ENCODE measurements at places on chromosomes 2 and 18.

DNA sequence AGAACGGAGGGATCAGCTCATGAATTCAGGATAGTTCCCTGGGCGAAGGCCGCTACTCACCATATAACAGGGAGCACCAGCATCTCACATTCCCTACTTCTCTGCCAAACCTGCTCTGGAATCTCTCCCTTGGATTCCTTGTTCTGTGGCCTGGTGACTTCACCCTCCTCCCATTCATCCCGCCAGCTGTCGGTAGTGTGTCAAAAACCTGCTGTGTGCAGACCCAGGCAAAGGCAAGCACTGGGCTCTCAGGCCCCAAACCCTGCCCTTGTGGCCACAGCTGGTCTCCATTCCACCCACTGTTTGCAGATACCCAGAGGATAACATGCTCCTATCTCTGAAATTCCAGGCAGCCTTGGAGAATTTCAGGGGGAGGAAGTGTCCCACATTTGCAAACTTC is 151.6 kb downstream of the CAPN13 start:
- peak; percentile 43 for DNase-seq

- no peak for DNase-seq
These were observed 758 bp downstream of the CFAP221 start for GRCh38 chr2:119544939-119545475.

GRCh38 chr2:43838560-43839267 is at the start of the genes ABCG5 and ABCG8:
TSS of gene ABCG5 (minus strand) at chr2:43838839. CDS start at chr2:43838679, 160 bp downstream.
TSS of gene ABCG8 (plus strand) at chr2:43838971. CDS start at chr2:43839054, 83 bp downstream.
- no peak for DNase-seq

- DNase-seq, result peak; percentile 65
These were observed 194.1 kb downstream of the SS18 start for GRCh38 chr18:25896178-25896780.

GRCh38 chr2:66436581-66437001 is 1.7 kb downstream of the MEIS1 start:
- no peak for DNase-seq

GRCh38 chr18:77339623-77340022 is 90.0 kb downstream of the GALR1 start:
- DNase-seq, result no peak

- no peak for DNase-seq
These were observed 20.5 kb upstream of the BCL2L11 start for GRCh38 chr2:111100087-111100764.

DNA sequence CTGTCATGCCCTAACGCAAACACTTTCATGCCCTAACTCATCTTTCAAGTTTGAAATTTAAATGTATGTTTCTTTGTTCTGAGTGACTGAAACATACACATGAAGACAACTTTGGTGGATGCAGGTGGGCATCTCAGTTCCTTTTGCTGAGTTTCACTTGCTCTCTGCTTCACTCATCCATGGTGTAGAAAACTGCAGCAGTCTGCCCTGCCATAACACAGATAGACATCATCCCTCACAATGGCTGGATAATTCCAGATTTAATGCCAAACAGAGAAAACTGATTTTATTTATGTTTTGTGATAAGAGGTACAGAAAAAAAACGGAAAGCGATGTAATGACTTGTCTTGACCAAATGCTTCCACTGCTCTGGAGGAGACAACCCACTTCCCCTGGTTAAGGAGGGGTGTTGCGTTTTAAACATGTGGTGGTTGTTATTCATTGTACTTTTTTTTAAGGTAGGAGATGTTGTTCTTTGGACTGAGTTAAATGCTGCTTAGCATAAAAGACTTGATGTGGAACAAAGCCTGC is 70.4 kb downstream of the RHBDD1 start:
- DNase-seq, result no peak

DNA sequence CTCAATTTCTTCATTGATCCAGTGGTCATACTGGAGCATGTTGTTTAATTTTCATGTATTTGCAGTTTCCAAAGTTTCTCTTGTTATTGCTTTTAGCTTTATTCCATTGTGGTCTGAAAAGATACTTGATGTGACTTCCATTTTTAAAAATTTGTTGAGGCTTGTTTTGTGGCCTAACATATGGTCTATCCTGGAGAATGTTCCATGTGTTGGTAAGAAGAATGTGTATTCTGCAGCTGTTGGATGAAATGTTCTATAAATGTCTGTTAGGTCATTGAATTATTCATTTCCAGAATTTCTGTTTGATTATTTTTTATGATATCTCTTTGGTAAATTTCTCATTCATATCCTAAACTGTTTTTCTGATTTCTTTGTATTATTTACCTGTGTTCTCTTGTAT is 139.8 kb upstream of the THUMPD2 start:
- DNase-seq, result no peak

DNA sequence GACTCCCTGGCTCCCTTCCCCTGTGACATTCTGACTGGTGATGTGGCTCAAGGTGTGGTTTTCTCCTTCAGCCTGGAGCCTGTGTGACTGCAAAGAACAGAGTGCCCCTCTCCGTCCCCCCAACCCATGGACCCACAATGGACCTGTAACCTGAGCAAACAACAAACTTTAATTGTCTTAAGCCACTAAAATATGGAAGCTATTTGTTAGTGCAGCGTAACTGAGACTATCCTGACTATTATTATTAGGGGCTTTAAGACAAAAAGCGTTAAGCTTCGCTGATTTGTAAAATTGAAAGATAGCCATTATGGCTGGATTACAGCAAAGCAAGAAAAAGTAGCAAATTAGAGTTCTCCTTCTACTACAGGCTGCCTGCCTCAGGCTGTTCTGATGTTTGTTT is 426.9 kb downstream of the STK39 start:
- DNase-seq, result no peak

DNA sequence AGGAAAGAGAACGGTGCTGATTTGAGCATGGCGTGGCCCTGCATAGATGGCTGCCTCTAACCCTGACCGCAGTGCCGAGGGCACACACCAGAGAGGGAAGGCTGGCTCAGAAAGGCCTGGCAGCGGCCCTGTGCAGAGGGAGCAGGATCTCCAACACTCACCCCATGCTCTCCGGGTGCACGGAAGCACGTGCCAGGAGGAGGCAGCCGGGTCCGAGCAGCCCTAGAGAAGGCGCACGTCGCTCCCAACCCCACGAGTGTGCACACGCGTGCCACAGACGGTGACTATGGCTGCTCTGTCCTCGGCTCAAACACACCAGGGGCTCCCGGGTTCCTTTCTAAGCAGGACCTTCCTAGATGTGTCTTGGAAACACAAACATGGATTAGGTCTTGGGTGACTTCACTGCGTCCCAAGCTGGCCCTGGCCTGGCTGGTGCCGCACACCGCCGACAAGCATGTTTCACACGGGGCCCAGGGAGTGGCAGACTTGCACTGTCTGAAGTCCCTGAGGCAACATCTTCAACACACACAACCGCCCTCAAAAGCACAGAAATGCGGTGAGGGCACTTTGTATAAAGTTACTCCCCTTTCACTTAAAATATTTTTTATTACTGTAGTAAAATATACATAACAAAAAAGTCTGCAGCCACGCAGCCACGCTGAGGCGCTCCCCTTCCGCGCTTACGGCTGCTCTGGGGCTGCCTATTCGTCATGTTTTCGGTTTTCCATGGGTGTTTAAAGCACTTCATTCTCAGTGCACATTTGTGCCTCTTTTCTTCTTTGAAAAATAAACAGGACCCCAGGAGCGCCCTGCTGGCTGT is 110.0 kb downstream of the ZNF516 start:
- DNase-seq, result no peak

DNA sequence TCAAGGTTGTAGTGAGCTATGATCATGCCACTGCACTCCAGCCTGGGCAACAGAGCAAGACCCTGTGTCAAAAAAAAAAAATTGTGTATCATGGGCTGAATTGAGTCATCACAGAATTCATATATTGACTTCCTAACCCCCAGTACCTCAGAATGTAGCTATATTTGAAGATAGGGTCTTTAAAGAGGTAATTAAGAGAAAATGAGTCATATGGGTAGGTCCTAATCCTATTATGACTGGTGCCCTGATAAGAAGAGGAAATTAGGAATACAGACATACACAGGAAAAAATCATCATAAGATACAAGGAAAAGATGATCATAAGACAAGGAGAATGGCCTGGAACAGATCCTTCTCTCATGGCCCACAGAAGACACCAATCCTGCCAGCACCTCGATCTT is 466.4 kb upstream of the ACVR2A start:
- DNase-seq, result no peak

DNA sequence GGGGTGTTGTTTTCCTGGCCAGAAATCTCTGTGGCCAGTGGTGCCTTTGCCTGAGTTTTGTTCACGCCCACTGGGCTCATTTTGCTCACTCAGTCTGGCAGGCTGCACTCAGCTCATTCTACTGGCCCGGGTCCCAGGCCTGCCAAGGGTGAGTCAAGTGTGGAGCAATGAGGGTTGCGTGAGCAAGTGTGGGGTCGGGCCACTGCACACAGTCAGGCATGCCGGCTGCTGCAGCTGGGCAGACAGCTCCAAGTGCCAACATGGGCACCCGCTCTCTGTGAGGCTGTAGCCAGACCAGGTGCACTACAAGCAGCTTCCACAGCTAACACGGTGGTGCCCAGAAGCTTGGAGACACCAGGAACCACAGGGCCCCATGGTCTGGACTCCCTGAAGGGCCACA is 801.1 kb upstream of the RAB6C start:
- DNase-seq, result no peak

- no peak for DNase-seq
These were observed 2.1 kb downstream of the NCKAP1 start for GRCh38 chr2:183035954-183036669.

- no peak for DNase-seq
These were observed 40.1 kb downstream of the MTCL1 start for GRCh38 chr18:8745355-8746014.

GRCh38 chr18:77127769-77128671 is 4.6 kb downstream of the MBP start:
- DNase-seq, result peak; percentile 79

GRCh38 chr2:173146590-173146989 is 70.9 kb downstream of the MAP3K20 start:
- no peak for DNase-seq

DNA sequence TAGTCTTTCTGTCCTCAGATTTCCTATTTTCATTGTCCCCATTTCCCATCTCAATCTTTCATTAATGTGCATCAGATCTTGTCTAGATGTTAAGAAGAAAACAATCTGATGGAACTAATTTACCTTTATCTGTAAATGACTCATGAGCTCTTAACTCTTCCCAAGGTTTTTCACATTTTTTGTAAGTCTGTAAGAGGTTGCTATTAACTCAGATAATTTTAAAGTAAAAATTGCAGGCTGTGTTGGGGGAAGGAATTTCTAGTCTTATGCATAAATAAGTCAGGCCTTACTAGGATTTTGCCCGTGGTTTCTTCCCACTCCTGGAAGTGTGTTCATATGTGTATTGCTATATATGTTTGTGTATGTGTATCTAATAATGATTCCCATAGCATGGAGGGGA is 4.3 kb downstream of the NAB1 start:
- DNase-seq, result no peak

- DNase-seq, result no peak
These were observed 9.3 kb upstream of the NARS1 start for GRCh38 chr18:57630754-57631595.

DNA sequence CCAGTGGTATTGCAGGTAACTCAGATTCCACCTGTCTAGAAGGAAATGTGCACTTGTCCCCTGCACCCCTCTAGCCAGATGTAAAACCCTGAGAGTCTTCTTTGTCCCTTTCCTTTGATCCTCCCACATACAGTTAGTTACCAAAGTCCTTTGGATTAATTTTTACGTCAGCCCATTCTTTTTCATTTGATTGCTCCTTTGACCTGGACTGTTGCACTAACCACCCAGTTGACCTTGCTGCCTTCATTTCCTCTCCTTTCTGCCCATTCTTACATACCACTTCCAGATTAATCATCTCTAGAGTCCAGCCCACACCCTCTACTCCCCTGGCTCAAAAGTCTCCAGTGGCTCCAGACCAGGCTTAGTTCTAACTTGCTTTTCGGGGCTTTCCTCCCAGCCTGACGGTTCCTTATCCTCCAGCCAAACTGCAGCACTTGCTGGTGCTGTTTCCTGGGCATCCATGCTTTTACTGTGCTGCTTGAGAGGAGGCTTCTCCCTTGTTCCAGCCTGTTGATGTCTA is 99.3 kb downstream of the SPTBN1 start:
- peak; percentile 80 for DNase-seq

DNA sequence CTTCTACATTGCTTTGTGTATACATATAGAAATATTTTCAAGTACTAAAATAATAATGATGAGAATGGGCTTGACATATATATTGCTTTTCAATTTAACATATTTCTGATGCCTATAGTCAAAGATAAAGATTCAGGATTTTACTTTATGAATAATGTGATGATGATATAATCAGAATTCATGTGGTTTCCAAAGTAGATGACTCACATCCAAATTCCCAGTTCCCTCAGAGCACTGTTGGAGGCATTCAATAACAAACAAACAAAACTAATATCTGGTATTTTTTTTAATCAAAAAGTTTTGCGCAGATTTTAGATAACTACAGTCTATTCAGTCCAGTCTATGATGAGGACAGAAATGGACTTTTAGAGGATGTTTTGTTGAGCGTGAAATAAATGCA is 2094.5 kb upstream of the CELF4 start:
- DNase-seq, result no peak

GRCh38 chr18:39571511-39571910 is 2005.9 kb upstream of the CELF4 start:
- no peak for DNase-seq

- DNase-seq, result no peak
These were observed 4.2 kb upstream of the CTDSP1 start for GRCh38 chr2:218395456-218395825.

GRCh38 chr2:12949406-12949805 is 232.7 kb downstream of the TRIB2 start:
- DNase-seq, result no peak

DNA sequence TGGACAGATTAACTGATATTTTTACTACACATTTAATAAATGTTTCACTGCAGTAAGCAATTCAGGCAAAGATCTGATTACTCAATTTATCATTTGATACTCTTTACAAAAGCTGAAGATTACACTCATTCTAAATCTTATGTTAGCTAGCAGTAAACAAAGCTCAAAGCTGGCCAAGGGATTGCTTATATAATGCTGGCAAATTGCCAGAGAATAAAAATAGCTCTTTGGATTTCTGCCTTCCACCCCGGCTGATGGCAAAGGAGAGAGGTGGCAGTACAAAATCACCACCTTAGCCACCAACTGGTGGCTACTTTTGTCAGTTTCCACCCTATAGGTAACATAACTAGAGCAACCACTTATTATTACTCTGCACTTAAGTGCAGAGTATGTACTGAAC is 320.5 kb downstream of the FSIP2 start:
- DNase-seq, result no peak

Measured in osteoblast (primary cell).